ENCODE measurements at places on chromosomes 5 and 9.

DNA sequence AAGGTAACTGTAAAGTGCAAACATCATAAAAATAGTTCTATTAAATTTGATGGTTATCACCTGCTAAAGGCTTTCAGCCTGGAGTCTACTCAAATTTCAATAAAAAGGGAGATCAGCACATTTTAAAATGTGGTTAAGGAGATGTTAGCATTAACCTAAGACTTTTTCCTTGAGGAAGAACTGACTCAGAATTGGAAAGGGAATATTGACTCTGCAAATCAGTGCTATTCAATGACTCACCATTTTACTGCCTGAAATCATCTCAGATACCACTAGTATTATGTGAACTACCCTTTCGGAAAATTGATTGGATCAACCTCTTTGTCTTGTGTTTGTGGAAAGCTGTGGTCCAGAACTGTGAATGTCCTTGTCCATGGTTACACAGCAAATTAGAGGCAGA, 113.3 kb downstream of the ADRB2 start:
- no peak for DNase-seq

DNA sequence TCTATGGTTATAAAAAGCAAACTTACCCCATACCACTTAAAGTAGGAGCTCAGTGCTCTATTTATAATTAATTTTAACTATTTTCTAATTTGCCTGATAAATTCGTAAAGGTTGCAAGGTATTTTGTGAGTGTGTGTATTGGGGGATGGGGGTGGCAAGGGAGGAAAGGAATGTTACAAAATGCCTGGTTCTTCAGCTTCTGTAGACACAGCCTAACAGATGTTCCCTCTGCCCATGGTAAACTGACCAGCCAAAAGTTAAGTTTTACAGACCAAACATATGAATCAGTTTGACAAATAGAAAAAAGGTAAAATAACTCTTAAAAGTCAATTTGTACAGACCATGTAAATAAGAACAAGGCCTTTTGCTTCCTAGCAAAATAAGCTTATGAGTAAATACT, 232.6 kb downstream of the KIAA0825 start:
- no peak for DNase-seq

DNA sequence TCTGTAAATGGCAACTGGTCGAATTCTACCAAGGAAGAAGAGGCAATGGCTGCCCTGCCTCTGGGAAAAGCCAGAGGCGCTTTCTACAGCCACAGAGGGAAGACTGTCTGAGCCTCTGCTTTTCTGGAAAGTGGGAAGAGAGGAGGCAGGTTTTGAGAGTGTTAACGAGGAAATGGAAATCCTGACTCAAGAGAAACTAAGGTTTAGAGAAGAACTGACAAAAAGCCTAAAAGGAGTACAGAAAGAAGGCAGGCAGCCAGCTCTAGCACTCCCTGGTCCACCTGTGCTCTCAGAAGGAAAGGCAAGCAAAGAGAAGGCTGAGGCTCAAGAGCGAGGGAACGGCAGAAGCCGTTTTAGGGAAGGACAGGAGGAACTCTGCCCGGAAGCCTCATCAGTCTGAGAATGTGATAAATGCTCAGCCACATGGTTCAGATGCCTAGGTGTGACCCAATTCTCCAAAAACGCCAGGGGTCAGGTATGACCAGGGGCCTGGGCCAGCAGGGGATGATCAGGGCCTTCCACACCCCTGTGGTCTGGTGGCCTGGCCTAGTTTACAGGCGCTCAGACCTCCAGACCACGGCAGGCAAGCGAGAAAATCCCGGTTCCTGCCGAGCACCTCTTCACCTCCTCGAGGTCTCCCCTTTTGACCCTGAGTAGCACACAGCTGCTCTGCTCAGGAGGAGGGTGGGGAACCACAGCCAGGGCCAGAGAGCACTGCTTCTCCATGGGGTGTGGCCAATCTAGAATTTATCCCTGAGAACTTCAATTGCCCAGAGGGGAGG, 79.9 kb upstream of the FBXW11 start:
- DNase-seq, result no peak

DNA sequence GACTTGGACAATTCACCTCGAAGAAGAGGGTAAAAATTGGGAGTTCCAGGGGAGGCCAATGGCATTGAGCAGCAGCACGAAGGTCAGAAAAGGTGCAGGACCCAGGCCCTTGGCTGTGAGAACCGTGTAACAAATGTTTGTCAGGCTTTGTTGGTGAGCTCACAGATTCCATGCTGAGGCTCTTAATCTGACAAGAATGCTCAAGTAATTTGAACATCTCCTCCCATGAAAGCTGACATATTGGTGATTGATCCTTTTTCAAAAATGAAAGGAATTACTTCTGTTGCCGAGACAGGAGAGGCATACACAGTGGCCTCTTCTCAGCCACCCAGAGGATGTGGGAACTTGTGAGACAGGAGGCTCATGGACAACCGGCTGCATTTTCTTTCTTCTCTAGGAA, 11.6 kb downstream of the RAI14 start:
- DNase-seq, result no peak

GRCh38 chr5:68147659-68148058, 67.9 kb upstream of the PIK3R1 start:
- DNase-seq, result no peak

DNA sequence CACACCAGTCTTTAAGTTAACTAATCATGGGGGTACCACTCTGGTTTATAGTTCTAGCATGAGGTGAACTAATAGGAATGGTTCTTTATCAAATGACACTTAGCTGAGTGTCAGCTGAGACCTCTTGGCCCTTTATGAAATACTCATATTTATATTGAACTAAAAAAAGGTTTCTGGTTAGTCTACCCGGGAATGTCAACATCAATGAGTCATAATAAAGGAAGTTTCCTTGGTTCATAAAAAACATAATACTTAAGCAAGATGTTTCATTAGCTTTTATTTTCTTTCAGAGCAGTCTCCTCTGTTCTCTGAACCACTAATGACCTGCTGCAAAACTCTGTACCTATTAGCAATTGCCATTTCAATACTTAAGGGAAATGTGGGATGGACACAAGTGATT, 13.7 kb downstream of the DAB2 start:
- no peak for DNase-seq
